ENCODE measurements at places on chromosomes 3 and 15.

DNA sequence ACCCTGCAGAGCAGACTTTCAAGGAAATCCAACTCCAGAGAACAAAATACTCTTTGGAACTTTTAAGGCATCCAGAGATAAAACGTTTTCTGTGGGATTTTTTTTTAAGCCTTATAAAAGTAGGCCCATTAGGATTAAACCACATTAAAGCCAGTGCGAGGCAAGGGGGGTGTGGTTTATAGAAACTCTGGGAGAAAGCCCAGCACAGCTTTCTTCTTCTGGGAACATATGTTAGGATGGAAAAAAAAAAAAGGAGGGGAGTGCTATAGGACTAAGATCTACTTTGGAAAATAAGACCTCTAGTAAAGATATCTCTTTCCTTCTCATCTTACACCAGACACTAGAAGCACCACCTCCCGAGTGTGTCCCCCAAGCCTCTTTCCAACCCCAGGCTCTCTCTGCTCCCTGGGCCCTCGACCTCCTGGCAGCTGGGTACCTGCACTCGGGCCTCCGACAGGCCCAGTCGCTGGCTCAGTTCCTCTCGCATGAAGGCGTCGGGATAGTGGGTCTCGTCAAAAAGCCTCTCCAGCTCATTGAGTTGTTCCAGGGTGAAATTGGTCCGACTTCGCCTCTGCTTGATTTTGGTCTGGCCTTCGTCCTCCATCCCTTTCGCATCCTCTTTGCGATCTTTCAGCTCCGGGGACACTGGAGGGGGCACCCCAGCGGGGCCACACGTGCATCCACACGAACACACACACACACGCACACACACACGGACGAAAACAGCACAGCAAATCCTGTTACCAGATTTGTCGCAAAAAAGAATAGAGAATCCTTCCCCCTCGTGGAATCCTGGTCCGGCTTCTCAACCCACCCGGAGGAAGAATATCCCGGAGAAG, 3.8 kb downstream of the SHOX2 start:
- no peak for DNase-seq

DNA sequence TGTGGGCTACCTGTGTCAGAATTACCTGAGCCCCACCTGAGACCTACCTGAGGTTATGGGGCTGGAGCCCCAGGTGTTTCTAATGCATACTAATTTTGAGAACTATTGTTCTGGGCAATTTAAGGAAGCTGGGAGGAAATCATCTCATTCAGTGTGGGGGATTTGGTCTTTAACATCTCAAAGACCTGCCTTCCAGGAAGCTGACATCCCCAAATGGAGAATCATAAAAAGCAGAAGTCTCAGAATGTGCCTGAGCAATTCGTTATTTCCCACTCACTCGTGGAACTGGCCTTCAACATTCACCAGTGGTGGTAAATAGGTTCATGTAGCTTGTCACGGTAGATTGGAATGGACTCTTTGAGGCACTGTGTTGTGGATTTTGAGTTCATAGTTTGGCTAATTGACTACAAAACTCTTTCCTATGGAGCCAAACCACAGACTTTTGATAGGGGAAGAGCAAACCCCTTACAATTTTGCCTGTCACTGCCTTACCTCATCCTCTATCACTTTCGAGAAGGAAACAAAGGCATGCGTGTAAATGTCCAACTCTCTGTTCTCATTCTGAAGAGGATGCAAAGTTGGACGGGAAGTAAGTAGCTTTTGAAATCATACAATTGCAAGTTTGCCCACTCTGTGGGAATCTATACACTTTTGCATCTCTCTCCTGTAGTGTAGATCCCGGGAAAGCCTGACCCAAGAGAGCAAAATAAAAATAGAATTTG, 521.0 kb upstream of the MDFIC2 start:
- no peak for DNase-seq

DNA sequence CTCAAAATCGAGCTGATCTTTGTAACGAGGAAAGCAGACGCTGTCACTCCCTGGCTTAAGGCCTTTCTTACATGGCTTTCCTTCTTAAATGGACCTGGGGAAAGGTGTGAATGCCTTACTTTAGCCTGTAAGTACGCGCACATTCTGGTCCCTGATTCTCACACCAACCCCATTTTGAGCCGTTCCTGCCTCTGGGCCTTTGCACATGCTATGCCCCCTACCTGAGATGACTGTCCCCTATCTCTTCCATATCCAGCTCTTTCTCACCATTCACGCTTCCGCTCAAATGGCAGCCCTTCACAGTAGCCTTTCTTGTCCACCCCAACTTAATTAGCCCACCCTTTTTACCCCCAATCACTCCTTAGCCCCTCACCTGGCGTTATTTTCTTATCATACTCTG, 496.7 kb downstream of the SHQ1 start:
- DNase-seq: no peak

GRCh38 chr3:56456117-56456516, 12.2 kb downstream of the ERC2 start:
- DNase-seq: no peak

DNA sequence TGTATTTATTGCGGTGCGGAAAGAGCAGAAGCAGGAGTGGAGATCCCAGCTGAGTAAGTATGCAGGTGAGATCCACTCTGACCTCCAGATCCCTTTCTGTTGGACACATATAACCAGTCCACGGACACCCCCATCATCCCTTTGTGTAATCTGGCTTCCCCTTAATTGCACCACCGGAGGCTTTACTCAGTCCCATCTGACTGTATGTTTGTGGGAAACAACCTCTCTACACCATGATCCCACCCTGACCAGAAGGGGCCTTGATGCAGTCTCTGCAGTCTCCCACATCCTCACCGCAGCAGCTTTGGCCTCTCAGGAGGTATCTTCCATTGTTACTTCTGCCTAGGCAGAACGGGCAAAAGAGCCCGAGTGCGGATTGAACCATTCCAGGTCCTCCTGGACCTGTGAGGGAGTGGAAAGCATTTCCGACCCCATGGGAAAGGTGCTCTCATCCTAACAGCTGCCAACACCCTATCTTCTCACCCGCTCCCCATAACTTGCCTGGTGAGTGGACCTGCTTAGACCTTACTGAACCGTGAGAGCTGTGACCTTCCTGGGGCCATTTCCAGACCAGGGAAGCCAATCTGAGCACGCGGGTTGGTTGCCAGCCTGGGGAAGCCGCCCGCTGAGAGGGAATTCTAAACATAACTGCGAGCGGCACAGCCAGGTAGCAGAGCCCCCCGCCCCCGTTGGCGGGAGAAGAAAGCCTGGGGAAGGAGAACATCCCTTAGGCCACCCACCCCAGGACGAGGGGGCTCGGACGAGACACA, 1.1 kb downstream of the SLCO2A1 start:
- DNase-seq: no peak

DNA sequence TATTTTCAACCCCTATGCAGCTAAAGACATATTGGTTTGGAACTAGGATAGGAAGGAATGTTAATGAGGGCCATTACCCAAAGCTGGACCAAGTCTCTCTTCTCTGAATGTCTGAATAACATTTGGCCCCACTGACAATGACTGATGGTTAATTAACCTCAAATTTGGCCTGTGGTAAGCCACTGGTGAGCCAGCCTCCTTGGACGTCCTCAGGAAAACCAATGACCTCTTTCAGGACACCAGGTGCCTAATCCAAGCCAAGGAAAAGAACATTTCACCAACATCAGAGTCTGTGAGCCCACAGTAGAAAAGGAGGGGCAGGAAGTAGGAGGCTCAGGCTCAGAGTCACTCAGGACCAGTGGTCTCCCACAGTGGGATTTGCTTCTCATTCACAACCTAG, 56.4 kb upstream of the ETV5 start:
- DNase-seq: no peak

GRCh38 chr3:184568924-184569829, 7.6 kb downstream of the EPHB3 start:
- peak; percentile 36 for DNase-seq

- no peak for DNase-seq
Measured at GRCh38 chr3:66610562-66610909, 109.7 kb upstream of the LRIG1 start.

DNA sequence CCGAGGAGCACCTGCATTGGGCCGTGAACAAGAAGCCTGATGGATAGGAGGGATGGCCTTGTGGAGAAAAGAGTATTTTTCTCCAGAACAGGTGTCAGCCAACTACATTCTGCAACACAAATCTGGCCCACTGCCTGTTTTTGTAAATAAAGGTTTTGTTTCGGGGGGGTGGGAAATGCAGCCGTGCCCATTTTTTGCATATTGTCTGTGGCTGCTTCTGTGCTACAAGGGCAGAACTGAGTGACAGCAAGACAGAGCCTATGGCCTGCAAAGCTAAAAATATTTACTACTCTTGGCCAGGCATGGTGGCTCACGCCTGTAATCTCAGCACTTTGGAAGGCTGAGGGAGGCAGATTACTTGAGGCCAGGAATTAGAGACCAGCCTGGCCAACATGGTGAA, 95.9 kb upstream of the AKAP13 start:
- DNase-seq: no peak
